ENCODE measurements at places on chromosomes 12 and 14.

GRCh38 chr12:76190299-76190698 lies 105.8 kb upstream of the NAP1L1 start:
- DNase-seq, result no peak

GRCh38 chr12:74552201-74552600 lies 14.6 kb downstream of the ATXN7L3B start:
- DNase-seq, result no peak

- no peak for DNase-seq
These were observed 42.1 kb upstream of the LIN7A start for GRCh38 chr12:80979816-80980215.

- DNase-seq, result no peak
These were observed 618 bp downstream of the GNPNAT1 start for GRCh38 chr14:52790756-52791222.

GRCh38 chr12:132049876-132050275 lies 94.2 kb downstream of the DDX51 start:
- no peak for DNase-seq

GRCh38 chr12:67925552-67925951 lies 63.7 kb upstream of the IFNG-AS1 start:
- DNase-seq, result no peak

DNA sequence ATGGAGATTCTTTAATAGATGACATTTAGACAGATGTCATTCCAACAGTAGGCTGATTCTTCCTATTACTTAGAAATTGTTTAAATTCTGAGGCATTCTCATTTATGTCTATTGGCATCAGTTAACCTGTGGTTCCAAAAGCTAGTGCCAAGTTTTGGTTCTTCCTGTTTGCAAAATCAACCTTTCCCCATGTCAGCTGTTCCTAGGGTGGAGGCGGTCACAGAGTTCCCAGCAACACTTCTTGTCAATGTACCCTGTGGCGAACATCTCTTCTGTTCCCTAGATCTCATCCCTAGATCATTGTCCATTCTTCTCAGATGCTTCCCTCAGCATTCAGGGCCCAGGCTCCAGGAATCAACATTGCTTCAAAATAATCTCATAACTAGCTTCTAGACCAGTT lies 140.9 kb downstream of the PHLDA1 start:
- DNase-seq, result no peak

GRCh38 chr14:39875028-39875427 lies 442.8 kb upstream of the FBXO33 start:
- no peak for DNase-seq

DNA sequence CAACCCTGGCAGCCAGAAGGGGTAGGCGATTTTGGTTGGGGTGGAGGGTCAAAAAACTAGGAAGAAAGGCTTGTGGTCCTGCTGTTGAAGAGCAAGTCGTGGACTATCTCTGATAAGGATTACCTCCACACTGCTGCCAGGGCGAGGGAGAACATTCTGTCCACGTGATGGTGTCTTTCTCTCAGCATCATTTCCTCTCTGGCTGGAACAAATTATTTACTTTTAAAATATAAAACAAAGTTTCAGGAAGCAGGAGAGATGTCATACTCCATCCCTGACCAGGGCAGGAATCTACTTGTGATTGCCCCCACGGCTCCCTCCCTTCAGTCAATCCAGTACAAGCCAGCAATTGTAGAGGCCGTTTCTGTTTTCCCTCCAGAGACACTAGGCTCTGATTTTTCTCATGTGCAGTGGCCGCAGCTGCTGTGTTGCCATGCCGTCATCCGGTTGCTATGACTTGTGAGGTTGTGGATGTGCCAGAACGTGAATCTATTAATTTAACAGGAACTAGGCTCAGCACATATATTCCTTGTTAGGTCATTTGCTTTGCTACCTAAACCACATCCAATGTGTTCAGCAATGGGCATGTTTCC lies 61.5 kb upstream of the PTGR2 start:
- DNase-seq, result peak; percentile 39

- no peak for DNase-seq
These were observed 236.3 kb downstream of the GALC start for GRCh38 chr14:87756661-87757060.

- DNase-seq, result no peak
These were observed 249.6 kb upstream of the TBX3 start for GRCh38 chr12:114933428-114934160.

DNA sequence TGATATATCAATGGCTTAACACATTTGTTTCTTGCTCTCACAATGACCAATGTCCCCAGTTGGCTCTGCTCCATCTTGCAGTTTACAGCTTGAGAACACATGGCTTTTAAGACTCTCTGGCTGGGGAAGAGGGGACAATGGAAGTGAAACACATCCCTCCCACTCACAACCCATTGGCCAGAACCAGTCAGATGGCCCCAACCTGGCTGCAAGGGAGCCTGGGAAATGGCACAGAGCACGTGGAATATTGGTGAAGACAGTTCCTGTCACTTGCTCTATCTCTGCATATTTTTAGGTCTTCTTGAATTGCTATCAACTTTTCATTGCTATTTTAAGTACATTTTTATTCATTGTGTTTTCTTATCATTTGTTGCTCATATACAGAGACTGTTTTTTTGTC lies 345.4 kb downstream of the MED13L start:
- DNase-seq, result no peak

GRCh38 chr12:66697404-66697803 lies 18.5 kb upstream of the GRIP1 start:
- no peak for DNase-seq

DNA sequence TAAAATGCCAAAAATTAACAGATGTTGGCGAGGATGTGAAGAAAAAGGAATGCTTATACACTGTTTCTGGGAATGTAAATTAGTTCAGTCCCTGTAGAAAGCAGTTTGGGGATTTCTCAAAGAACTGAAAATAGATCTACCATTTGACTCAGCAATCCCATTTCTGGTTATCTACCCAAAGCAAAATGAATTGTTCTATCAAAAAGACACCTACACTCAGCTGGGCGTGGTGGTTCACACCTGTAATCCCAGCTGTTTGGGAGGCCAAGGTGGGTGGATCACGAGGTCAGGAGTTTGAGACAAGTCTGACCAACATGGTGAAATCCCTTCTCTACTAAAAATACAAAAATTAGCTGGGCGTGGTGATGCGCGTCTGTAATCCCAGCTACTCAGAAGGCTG lies 279.3 kb upstream of the PDE3A start:
- DNase-seq, result no peak

DNA sequence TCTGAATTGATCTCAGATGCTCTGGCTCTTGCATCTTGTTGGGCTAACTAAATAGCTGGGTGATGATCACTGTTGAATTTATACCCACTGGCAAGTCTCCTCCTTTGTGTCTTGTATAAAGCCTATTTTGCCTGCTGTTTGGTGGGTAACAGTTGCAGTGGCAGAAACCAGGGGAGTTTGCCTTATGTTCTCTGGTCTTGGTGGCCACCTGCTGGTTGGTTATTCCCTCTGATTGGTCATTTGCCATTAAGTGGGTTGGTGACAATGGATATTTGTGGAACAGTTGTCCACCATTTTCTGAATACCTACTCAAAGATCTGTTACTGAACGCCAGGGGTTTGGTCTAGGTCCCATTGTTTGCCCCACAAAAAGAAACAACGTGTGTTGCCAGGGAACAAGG lies 52.1 kb downstream of the AVPR1A start:
- no peak for DNase-seq

GRCh38 chr12:65443038-65443437 lies 164.6 kb downstream of the MSRB3 start:
- no peak for DNase-seq

GRCh38 chr12:8629486-8630033 lies 16.9 kb upstream of the AICDA start:
- DNase-seq, result no peak

- DNase-seq, result no peak
These were observed 176.8 kb downstream of the APAF1 start for GRCh38 chr12:98821866-98822265.

DNA sequence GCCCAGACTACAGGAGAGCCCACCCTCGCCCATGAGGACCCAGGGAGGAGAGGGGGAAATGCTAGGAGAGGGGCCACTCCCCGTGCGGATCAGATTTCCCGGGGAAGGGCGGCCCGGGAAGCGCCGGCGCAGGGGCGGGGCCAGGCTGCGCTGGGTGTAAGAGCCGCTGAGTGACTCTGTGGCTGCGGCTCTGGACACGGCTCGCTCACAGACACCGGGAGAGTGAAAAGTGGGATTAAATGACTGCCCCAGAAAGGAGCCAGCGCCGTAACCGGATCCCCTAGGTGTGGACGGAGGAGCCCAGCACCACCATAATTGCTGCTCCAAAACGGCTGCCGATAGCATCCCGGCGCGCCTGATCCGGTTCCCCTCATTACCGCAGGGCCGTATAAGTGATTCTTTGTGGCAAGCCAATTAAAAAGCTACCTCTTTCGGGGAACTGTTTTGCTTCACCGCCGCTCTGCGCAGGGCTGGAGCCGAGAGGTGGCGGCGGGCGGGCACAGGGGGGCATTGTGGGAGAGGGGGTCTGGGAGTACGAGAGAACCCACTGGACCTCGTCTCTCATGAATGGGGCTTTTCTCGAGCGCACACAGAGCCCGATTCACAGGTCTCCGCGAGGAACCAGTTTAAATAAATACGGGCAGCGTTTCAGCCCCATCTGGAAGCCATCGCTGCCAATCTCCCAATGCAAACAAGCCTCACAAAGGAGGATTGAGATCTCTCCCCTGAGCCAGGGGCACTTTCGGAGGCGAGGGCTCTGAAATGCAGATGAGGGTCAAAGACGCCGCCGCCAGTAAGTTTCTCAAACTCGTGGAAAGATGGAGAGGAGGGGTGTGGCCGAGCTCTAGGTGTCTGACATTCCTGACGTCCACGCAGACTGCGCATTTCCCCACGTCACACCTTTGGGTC lies 2.5 kb downstream of the COL2A1 start:
- peak; percentile 58 for DNase-seq

DNA sequence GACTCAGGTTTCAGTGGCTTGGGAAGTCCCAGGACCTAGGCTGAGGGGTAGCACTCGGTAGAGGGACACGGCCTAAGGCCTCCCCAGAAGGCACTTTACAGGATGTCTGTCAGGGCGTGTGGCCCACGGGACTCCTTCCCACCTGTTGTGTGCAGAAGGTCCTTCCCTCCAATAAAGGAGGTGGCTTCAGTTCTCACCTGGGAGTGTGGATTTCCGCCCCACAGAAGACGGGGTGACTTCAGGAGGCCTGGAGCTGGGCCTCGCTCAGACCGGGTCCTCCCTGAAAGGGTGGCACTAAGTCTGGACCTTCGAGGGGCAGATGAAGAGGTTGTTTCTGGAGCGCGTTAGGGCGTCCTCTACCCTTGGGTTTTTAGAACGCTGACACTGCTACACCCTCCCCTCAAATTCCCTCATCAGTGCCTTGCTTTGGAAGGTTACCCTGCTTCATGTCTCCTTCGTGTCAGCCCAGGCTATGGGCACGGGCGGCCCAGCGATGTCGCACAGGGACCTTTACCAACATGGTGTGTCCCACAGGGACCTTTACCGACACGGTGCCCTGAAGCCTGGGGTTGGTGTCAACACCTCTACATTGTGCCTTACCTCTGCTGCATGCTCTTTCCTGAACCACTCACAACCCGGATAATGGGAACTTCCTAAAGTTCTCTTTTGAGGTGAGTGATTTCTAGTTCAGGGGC lies 7.1 kb downstream of the SLC6A12 start:
- no peak for DNase-seq

DNA sequence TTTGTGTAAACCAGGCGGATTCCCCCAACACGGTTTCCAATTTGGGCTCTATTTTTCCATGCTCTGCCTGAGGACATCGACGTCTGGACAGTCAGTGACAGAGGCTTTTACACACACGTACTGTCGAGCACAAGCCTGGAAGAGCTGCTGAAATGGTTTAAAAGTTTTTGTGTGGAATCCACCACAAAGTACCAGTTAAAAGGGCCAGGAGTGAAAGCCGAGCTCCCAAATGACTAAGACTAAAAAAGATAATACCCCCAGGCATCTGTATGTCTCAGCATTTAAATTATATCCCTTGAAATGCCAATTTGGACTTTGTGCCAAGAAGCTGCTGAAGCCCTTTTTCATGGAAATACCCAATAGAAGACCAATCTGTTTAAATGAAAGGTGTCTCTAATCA lies 173.2 kb downstream of the EGLN3 start:
- no peak for DNase-seq

DNA sequence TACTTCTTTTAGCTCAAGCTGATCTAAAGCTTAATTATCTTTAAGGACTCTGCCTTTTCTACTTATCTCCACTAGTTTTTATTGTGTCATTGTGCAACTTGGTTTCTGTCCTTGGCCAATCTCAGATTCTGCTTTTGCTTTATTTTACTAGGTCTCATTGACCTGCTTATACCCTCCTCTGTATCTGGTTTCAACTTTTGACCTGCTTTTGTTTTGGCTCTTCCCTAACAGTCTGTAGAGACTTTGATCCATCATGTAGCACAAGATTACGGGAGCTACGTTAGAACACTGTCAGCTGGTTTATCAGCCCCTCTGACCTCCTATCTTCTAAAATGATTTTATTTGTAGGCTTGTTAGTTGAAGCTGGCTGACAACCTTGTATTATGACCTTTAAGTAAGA lies 43.6 kb downstream of the ZCRB1 start:
- DNase-seq, result no peak

- no peak for DNase-seq
These were observed 243.0 kb upstream of the PDE3A start for GRCh38 chr12:20125276-20125798.

- DNase-seq, result no peak
These were observed 19.7 kb downstream of the AGAP2 start for GRCh38 chr12:57718641-57719528.

- DNase-seq, result no peak
These were observed 319.9 kb downstream of the KCNC2 start for GRCh38 chr12:74889563-74890236.

DNA sequence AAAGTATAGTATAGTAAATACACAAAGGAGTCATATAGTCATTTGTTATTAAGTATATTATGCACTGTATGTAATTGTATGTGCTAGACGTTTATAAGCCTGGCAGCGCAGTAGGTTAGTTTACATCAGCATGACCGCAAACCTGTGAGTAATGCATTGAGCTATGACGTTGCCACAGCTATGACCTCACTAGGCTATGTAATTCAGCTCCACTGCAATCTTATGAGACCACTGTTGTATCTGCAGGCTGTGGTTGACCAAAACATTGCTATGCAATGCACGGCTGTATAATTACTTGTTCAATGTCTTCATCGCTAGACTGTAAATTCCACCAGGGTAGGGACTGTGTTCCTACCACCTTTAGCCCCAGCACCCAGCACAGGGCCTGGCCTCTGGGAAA lies 53.2 kb upstream of the VASH1 start:
- no peak for DNase-seq

- no peak for DNase-seq
These were observed 66.0 kb downstream of the NUAK1 start for GRCh38 chr12:106072751-106073150.

GRCh38 chr12:72268386-72268785 lies 3.8 kb upstream of the TRHDE start:
- no peak for DNase-seq

Data from glutamatergic neuron (in vitro differentiated cells).